ENCODE measurements at places on chromosomes 3 and 15.

DNA sequence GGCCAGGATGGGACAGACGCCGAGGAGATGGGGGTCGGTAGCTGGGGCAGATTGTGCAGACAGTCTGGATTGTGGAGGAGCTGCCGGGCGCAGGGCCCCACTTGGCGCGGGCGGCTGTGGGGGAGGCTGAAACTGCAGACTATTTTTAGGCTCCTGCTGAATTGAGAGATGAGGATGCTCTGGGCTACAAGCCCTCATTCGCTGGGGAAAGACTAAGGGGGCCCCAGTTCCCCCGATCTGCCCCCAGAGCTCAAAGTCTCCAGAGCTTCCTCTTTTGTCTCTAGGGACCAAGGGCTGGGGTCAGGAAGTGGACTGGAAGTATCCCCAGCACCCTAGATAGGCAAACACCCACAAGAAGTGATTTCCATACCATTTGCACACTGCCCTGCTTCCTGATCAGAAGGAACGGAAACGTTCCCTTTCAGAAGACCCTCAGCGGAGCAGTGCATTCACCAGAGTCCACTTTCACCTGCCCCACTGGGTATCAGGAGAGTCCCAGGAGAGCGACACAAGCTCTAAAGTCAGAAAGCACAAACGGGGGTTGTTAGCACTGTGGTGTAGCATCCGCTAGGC is 29.7 kb downstream of the SEMA7A start:
- no peak for DNase-seq

GRCh38 chr15:71807691-71808091 is 2.7 kb upstream of the NR2E3 start:
- no peak for DNase-seq

- DNase-seq, result no peak
Measured at GRCh38 chr15:80107774-80108173, 45.0 kb upstream of the FAH start.

GRCh38 chr3:120622870-120623726 is 27.0 kb downstream of the NDUFB4 start:
- no peak for DNase-seq

GRCh38 chr15:75185271-75186029 is 16.2 kb upstream of the C15orf39 start:
- no peak for DNase-seq

Data from right lung (tissue), 10 donors.